ENCODE measurements at places on chromosomes 2 and 18.

GRCh38 chr2:36123995-36124394 lies 231.6 kb upstream of the CRIM1 start:
- DNase-seq: no peak

DNA sequence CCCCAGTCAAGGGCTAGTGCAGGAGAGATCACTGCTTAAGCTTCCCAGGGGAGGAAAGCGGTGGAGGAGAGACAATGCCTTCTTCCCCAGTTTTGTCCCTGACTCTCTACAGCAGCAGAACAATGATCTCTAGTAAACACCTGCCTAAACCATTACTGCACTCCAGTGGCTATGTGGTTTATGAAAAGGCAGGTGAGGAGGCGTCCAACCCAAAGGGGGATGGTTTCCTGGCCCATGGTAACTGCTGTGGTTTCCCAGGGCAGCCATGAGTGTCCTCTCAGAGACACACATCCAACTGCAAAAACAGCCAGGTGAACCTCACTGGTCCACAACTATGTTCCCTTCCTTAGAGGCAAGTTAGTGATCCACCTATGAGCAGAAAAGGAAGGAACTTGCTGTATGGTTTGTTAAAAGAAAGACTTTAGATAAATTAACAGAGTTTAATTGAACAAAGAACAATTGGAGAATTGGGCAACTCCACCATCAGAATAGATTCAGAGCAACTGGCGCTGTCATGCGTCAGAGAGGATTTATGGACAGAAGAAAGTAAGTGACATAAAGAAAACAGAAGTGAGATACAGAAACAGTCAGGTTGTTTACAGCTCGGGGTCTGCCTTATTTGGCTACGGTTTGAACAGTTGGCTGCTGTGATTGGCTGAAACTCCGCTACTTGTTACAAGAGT lies 4.8 kb upstream of the TTC39C start:
- DNase-seq: no peak

- DNase-seq: no peak
These were observed 731.4 kb upstream of the HS6ST1 start for GRCh38 chr2:129050101-129050500.

GRCh38 chr2:81940266-81940955 lies 1635.9 kb upstream of the LRRTM1 start:
- DNase-seq: no peak

DNA sequence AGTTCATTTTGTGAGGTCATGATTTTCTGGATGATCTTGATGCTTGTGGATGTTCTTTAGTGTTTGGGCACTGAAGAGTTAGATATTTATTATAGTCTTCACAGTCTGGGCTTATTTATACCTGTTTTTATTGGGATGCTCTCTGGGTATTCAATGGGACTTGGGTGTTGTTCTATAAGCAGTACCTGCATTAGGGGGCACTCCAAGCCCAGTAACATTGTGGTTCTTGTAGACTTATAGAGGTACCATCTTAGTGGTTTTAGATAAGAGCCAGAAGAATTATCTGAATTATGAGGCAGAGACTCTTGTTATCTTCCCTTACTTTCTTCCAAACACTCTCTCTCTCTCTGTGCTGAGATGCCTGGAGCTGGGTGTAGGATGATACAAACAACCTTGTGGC lies 470.0 kb downstream of the PIK3C3 start:
- DNase-seq: no peak

DNA sequence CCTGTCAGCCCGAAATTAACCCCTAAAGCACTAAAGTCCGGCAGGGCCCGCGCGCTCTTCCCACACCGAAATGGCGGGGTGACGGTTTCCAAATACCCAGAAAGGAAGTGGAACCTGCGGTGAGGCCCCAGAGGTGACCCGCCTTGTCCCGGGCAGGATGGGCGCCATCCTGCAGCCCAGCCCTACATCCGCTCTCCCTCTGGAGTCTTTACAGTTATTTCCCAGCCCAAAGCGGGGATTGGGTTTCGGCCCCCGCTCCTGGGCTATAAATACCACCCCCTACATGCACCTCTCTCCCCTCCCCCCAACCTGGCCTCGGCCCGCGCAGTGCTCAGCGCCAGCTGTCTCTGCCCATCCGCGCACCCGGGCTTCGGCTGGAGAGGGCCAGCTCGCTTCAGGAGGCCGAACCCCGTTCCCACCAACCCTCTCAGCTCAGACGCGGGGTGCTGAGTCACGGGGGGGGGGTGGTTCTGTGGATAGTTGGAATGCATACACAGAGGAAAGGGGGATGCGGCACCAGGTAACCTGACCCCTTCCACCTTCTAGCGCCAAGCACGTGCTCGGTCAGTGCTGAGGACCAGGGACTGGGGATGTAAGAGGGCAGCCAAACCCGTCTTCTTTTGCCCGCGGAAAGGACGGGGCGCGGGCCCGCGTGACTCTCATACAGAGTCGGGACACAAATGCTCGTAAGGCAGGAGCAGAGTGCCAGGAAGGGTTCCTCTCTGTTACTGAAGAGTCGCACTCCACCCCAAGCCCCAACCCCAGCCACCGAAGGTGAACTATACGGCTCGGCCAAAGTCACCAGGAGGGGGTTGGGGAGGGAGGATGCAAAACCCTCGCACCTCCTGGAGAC lies at the start of gene TUBA4B:
Gene TUBA4B, plus strand, starts transcription at position 344 of the 853 bp plus-strand sequence. Its CDS starts 165 bp downstream, at position 509.
- no peak for DNase-seq

GRCh38 chr2:29246383-29247300 lies 131.4 kb downstream of the CLIP4 start:
- DNase-seq: no peak

GRCh38 chr2:240514631-240515030 lies 43.2 kb downstream of the ANKMY1 start:
- no peak for DNase-seq

GRCh38 chr2:3177891-3178577 lies 199.6 kb downstream of the EIPR1 start:
- no peak for DNase-seq

DNA sequence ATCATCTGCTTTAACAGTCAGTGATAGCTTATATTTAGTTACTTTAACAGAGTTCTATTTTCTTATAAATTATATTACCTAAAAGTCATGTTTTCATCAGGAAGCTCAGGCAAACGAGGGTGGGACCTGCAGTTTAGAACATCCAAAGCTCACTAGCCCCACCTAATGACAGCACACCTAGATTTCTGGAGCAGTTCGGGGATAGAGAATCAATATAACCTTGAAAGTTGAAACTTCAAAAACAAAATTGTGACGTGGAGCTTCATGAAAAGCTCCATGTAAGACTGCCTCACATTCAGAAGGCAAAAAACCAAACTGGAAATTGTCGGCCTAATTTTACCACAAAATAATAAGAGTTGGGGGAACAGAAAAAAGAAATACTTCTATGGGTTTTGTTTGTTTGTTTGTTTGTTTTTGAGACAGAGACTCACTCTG lies 185.9 kb upstream of the CCDC150 start:
- DNase-seq: peak; percentile 8

DNA sequence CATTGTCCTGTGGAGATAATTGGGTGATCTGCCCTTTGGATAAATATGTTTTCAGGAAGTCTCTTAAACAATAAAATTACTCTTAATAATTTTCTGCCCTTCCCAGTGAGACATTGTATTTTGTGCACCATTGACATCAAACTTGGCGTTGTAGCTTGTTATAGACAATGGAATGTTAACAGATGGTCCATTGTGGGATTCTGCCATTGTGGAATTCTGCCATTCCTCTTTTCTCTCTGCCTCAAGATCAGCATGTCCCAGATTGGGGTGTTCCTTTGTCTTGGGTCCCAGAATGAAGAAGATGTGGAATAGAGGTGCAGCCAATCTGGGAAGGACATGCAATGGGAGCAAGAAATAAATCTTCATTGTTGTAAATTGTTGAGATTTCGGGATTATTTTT lies 15.1 kb upstream of the LDAH start:
- no peak for DNase-seq

GRCh38 chr2:219709331-219709761 lies 81.9 kb downstream of the SLC4A3 start:
- no peak for DNase-seq

DNA sequence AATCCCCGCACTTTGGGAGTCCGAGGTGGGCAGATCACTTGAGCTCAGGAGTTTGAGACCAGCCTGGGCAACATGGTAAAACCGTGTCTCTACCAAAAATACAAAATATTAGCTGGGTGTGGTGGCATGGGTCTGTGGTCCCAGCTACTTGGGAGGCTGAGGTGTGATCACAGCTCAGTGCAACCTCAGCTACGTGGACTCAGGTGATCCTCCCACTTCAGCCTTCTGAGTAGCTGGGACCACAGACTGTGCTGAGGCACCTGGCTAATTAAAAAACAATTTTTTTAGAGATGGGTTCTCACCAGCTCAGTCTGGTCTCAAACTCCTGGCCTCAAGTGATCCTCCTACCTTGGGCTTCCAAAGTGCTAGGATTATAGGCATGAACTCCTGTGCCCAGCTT lies 23.4 kb downstream of the ANKRD12 start:
- DNase-seq: no peak

DNA sequence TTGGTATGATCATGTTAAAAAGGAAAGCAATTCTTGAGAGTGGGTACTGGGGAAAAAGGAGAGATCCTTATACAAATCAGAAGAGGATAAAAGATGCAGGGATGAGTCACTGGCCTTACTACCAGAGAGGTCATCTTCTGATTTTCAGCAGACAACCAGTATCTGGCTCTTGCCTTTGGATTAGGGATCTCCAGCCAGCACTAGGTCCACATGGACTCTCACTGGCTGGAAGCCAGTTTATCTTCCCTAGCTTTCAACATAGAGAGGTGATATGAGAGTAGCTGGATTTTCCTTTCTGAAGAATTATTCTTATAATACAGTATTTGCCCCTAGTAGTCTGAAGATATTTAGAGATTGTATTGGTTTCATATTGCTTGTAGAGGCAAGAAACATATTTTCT lies 30.2 kb downstream of the CERKL start:
- no peak for DNase-seq

DNA sequence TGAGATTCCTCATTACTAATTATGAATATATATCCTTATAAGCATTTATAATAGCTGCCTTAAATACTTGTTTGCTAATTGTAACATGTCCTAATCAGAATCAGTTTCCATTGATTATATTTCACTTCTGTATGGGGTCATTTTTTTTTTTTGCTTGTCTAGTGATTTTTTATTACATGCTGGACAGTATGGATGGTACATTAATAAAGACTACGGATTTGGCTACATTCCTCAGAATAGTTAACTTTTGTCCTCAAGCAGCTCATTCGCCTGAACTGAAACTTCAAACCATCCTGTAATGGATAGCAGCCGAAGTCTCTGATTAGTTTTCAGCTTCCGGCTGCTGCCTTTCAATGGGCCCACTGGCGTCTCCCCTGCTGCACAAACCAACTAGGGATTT lies 11.7 kb downstream of the TGIF1 start:
- no peak for DNase-seq

GRCh38 chr2:138035608-138036217 lies 71.4 kb downstream of the HNMT start:
- no peak for DNase-seq

DNA sequence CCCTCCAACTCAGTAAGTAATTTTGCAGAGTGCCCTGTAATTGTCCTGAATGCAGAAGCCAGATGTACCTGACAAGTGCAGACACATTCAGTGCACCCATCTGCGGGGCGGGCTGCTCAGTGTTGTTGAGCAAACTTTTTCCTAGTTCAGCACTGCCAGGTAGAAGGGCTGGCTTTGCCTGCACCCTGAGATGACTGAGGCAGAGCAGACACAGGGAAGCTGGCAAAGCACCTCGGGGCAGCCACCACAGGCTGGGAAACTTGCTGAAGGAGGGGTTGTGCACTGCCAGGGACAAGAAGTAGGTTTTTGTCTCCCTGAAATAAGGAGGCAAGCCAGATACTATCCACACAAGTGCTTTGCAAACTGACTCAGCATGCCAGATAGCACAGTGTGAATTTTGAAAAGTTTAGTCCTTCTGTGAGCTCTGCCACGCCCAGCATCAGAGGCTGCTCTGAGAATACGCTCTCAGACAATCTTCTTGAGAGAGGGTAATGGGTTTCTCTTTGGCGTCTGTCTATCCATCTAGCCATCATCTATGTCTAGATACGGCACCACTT lies 62.3 kb downstream of the SOWAHC start:
- DNase-seq: no peak

GRCh38 chr18:908758-909724 lies 4.4 kb downstream of the ADCYAP1 start:
- DNase-seq: no peak

- DNase-seq: no peak
These were observed 129.0 kb upstream of the MYCN start for GRCh38 chr2:15811367-15811766.

GRCh38 chr2:122805346-122805745 lies 1049.9 kb downstream of the TSN start:
- no peak for DNase-seq

GRCh38 chr18:8793445-8794155 lies 88.2 kb downstream of the MTCL1 start:
- no peak for DNase-seq

DNA sequence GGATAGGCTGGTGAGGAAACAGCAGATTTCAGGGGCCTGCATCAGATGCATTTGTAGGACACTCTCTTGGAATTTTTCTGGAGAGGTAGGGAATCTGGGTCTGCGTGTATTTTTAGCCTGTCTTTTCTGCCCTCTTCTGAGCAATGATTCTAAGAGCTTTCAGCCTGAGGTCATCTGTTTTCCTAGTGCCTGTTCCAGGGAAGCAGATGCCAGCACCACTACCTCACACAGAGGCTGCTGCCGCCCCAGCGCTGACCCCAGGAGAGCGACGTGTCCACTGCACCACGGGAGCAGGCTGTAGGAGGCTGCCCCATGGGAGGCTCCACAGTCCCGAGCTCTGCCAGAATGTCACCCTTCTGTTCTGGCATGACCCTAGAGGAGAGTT lies 316.5 kb downstream of the CYP26B1 start:
- no peak for DNase-seq

DNA sequence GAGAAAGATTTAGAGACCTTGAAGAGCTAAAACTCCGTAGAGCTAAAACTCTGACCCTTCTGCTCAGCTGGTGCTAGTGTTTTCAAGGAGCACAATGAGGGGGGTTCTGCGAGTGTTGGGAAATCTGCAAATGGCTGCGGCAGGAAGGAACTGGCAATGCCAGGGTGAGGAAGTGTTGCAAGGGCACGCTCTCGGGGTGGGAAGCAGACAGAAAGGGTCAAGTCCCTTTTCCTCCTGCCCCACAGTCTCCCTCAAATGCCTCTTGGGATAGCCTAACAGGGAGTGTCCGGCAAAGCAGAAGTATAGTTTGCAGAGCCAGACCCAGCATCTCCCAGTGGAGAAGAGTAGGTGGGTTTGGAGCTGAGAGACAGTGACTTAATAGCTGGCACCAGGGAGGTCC lies 60.5 kb downstream of the NCAPH start:
- DNase-seq: no peak

DNA sequence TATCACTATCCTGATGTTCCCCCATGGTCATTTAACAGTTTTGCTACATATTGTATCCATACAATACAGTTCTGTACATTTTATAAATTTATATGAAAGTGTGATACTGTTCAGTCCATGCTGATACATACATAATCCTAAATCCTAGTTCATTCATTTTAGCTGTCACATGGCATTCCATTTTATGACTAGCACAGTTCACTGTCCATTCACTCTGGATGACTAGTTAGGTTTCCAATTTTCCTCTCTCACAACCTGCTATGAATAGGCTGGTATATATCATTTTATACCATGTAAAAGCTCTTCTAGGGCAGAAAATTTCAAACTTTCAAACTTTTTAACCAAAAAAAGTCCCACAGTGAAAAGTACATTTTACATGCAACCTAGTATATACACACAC lies 15.2 kb downstream of the SMAD2 start:
- DNase-seq: no peak
